ENCODE measurements at places on chromosomes 2 and 18.
A peak's percentile ranks its signal among the peaks of the same experiment; 100 is the strongest.

DNA sequence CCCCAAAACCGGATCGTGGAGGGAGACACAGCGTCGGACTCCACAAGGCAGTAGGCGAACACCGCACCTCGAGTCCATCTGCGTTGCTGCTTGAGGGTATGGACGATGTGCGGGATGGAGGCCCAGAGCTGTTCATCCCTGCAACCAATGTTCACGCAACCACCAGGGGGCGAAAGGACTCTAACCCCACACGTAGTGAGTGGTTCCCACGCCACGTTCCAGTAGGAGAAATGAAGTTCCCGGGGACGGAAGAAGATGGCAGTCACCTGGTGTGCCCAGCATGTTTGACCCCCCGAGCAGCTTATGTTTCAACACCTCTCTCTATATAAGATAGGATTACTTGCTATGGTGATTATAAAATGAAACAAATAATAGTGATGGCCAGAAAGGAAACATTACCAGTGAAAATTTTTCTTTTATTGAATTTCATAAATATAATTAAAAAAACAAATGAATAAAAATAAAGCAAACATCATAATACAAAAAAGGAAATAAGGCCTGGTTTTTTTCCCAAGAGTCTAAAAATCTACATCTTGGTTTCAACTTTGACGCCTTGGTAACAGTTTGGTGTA is 184.3 kb downstream of the SH3BP4 start:
- DNase-seq, result peak; percentile 22

DNA sequence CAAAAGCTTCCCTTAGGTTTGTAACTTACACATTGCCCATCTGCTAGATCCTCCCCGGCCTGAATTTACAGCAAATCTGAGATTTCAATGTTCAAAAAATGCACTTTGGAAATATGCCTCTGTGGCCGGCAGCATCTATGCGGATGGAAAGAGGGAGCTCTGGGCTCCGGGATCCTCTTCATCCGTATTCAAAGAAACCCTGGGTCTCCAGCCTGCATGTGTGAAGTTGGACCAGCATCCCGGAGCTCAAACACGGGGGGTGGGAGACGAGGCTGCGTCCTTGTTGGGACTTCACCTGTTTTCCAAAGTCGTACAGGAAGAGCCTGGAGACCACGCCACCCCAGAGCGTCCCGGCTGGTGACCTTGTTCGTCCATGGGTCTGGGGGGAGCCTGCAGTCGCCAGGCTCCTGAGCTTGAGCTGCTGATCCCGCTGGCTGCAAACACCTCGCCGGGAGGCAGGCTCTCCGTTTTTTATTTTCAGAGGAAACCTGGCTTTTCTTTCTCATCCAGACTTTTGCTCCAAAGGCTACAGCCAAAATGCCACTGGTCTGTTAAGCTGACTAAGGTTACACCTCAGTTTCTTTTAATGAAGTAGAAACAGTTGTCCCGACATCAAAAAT is 77.4 kb downstream of the PTGR3 start:
- DNase-seq, result no peak

GRCh38 chr2:113791697-113792590 is 35.5 kb upstream of the SLC35F5 start:
- DNase-seq, result no peak

GRCh38 chr2:45330108-45330507 is 281.0 kb downstream of the SRBD1 start:
- no peak for DNase-seq

GRCh38 chr2:47311764-47312490 is 91.0 kb upstream of the MSH2 start:
- no peak for DNase-seq

- DNase-seq, result no peak
Observed at GRCh38 chr2:102027036-102027980, 35.5 kb downstream of the IL1R2 start.

- no peak for DNase-seq
Observed at GRCh38 chr18:7037470-7037869, 80.1 kb downstream of the LAMA1 start.

GRCh38 chr2:143475041-143475776 is 346.0 kb downstream of the ARHGAP15 start:
- no peak for DNase-seq

DNA sequence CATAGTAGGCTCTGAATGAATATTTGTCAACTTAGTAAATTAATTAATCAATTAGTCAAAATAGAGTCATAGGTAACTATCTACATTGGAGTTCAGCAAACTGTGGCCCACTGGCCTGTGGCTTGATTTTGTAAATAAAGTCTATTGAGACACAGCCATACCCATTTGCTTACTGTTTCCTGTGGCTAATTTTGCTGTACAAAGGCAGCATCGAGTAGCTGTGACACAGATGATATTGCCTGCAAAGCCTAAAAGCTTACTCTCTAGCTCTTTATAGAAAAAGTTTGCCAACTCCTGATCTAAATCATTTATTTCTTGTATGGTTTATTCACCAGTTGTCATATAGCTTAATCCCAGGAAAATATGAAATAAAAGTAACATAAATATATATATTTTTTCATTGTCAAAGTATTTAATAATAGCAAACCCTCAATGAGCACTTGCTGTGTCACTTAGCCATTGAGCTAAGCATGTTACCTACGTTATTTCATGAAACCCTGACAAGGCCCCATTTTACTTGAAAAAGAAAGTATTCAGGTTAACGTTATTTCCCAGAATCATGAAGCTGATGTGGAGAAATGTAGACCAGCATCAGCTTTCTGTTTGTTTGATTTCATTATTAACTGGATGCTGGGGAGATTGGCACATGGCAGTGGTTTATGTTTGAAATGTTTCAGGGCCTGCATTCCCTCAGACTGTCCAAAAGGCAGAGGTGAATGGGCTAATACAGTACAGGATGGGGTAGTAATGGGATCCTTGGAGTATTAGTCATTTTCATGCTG is 69.6 kb downstream of the ICOS start:
- DNase-seq, result no peak

DNA sequence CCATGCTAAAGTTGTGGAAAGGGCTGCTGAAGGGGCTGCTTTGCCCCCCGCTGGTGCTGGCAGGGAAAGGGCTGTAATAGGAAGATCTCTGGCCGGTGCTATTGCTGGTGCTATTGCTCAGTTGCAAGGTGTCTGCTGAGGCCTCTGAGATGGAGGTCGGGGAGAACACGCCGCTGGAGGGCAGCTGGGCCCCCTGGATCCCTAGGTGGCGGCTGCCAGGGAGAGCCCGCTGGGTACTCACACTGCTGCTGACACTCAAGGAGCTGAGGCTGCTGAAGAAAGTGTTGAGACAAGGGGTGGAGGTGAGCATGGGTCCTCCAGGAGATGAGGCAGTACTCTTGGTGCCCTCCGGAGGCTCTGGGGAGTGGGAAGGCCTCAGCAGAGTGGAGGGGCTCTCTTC is 4.2 kb downstream of the FOXI3 start:
- DNase-seq, result no peak

DNA sequence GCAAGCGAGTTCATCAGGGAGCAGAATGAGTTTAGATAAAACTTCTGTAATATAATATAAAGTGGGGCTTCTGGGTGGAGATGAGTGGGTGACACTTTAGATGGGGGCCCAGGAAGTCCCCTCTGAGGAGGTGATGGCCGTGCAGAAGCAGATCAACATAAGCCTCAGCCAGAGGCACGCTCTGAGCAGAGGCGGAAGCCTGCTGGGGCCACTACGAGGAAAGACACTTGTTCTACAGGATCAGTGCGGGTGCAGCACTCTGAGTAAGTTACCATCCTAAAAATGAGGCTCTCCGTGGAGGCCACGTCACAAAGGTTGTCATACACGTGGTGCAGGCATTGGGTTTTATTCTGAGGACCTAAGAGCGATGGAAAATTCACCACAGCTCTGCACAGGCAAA is 22.3 kb downstream of the TMEM18 start:
- DNase-seq, result no peak

DNA sequence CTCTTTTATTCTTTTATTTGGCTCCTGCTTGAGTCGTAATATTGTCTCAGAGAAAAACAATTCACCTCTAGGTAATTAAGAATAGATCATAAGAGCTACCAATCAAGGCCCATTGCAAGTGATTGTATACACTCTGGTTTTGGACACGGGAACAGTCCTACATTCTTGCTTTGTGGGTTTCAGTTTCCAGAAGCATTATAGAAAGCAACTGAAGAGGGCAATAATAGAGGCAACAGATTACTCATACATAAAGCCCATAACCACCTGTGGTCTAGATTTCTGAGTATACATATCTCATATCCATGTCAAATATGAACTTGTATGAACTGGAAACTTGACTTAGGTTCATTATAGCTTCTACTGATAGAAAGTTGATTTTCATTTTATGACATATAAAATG is 65.4 kb downstream of the DIS3L2 start:
- DNase-seq, result no peak

DNA sequence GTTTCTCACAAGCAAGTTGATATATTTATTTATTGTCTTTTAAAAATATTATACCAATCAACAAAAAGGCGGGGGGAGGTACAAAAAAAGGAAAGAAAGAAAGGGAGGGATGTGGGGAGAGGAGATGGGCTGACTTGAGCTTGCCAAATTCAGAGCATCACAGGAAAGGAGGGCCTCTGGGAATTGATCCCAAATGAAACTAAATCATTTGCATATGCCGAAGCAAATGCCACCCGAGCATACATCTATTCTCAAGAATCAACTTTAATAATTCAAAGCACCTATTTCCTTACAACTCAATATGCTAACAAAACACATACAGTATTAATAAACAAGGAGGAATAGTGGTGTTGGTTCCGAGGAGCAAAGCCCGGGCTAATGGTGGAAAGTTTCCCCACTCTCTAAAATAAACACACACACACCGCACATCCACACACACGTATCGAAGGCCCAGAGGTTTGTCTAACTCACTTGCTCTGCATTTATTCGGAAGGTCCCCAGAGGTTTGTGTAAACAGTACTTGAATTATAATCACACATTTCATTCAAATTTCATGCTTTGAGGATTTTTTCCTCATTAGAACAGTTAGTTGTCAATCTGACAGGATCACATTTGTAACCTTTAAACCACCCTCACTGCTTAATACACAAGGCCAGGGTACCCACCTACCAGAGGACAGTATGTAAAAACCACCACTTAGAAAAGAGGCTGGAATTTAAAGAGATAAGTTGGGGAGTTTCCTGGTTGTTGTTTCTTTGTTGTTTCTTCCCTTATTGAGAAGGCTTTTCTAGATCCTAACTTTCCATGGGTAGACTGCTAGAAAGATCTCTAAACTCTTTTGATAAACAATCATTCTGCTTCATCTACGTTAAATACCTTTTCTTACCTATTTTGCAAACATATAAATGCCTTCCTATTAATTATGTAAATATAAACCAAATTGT is 264.7 kb downstream of the TCF4 start:
- DNase-seq, result no peak

- DNase-seq, result no peak
Observed at GRCh38 chr2:240989451-240990265, 8.8 kb upstream of the SNED1 start.

GRCh38 chr2:68231061-68231372 is 21.3 kb downstream of the PPP3R1 start:
- no peak for DNase-seq

DNA sequence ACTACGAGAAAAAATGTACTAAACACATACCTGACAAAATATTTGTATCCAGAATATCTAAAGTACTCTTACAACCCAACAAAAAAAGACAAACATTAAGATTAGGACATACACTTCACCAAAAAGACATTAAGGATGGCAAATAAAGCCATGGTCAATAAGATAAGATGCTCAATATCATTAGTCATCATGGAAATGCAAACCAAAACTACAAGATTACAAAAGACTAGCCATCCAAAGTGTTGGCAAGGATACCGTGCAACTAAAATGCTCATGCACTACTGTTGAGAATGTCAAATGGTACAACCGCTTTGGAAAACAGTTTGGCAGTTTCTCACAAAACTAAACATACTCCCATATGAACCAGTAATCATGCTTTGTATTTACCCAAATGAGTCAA is 29.7 kb downstream of the MAP3K2 start:
- DNase-seq, result no peak

- no peak for DNase-seq
Observed at GRCh38 chr2:9398881-9399780, 24.2 kb downstream of the ITGB1BP1 start.

DNA sequence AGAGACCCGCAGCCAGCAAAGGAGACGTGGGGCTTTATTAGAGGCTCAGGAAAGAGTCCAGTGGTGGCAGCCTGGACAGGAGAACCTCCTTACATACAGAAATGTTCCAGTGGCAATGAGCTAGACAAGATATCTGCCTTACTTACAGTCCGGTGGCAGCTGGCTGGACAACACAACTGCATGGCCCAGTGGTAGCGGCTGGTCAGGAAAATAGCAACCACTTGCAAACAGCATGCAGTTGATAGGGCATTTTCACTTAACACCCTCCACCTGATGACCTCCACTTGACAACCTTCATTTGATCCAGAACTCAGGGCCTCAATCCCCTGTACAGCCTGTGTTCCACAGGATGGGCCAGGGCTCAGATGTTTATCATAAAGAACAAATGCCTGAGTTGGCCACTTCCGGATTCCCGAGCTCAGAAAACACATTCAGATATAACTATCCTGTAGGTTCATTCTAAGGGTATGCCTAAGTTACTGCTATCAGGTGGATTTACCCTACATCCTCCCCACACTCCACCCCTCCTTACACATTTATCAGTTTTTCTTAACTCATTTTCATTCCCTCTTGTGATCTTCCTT is 63.3 kb upstream of the ITPRID2 start:
- DNase-seq, result no peak

GRCh38 chr18:58338961-58339592 is 289.8 kb downstream of the ALPK2 start:
- DNase-seq, result no peak

DNA sequence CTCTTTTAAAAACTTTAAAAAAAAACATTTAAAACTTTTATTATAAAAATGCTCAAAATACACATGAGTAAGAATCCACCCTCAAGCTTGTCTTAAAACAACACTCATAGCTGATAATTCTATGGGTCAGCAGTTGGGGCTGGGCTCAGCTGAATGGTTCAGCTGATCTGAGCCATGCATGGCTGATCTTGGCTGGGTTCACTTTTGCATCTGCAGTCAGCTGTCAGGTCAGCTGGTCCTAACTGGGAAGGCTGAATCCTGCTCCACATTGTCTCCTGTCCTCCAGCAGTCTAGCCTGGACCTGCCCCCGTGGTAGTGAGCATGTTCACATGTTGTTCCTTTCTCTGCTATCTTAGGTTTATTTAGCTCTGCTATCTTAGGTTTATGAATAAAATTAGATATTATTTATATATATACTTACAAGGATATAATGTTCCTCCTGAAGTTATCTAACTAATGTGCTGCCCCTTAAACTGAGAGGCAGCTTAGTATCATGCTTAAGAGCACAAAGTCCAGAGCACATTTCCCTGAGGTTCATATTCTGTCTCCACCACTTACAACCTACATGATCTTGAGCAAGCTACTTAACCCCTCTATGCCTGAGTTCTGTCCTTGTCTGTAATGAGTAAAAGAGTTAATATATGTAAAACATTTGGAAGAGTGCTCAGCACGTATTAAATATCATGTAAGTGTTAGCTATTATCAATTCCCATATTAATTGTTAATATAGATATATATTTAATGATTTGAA is 309.4 kb downstream of the PTPRM start:
- DNase-seq, result no peak

DNA sequence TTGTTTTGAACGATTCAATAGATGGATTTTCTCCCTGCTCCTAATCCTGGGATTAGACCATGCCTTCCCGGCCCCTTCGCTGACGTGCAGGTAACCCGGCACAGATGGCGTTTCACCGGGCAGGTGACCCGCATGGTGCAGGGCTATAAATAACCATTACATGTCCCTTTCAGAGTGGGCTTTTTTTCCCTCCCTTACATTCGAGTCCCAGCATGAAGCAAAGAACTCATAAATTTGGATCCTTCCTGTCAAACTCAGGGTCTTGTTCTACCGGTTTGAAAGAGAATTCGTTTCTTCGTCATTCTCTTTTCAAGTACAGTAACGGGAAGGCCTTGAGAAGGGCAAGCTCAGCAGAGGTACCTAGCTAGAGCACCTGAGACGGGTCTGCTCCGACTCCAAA is 46.1 kb downstream of the EDAR start:
- DNase-seq, result no peak
